ENCODE measurements at places on chromosomes 1 and 21.

DNA sequence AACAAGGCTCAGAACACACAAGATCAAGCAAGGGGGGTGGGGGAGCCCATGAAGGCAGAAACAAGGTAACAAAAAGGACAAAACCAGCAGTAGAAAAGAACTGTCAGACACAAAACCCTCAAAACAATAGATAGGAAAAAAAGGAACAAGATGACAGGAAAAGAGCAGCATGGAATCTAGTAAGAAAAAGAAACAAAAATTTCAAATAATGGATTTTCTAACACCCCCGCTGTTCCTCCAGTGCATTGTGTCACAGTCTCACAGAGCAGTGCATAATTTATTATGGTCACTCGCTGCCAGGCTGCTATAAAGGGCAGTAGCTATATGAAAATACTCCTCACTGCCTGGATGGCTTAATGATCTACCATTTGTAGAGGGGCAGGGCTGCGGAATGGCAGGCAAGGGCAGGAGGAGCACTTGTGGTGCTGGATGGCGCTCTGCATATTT, 567.9 kb downstream of the DPYD start:
- DNase-seq = no peak

GRCh38 chr1:58304346-58304975, 242.1 kb downstream of the OMA1 start:
- no peak for DNase-seq

GRCh38 chr21:39537571-39537970, 75.2 kb upstream of the B3GALT5 start:
- DNase-seq = no peak

DNA sequence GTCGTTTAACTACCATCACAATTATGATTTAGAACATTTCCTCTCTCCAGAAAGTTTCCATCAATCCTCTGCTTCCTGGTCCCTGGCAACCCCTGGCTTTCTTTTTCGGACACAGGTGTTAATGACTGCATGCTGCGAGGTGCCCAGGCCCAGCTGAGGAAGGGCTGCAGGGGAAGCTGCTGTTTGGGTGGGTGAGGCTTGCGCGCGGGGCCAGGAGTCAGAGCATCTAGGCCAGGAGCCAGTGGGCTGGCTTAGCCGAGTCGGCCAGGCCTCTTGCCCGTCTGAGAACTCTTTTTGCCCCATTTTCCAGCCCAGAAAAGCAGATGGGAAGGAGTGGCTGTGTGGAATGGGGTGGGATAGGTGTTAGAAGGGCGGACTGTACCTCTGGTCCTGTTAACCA, 51.5 kb downstream of the NAV1 start:
- no peak for DNase-seq

GRCh38 chr21:33655588-33656221, 13.4 kb downstream of the ITSN1 start:
- DNase-seq = no peak

DNA sequence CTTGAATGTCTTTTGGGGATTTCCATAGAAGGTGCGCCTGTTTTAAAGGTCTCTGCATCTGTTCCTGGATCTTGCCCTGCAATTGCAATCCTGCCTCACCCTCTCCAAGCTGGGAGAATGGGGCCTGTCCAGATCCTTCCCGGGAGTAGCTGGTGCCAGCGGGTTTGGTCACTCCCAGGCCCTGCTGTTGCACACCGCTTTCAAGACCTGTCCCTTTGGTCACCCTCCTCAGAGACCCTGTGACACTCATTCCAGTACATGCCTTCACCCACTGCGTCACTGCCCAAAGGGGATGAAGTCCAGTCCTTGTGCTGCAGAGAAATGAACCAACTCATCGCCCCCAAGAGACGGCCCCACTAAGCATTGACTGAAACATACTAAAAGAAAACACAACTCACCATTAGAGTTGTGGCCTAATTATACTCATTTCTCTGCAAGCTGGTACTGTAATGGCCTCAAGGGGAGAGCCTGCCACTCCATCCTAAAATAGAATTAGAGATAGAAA, 1.9 kb upstream of the IRF2BP2 start:
- peak; percentile 24 for DNase-seq

- DNase-seq = no peak
These were observed 75.8 kb upstream of the ZNF678 start for GRCh38 chr1:227487606-227488005.

GRCh38 chr1:216531263-216532239, 108.3 kb upstream of the USH2A start:
- no peak for DNase-seq

DNA sequence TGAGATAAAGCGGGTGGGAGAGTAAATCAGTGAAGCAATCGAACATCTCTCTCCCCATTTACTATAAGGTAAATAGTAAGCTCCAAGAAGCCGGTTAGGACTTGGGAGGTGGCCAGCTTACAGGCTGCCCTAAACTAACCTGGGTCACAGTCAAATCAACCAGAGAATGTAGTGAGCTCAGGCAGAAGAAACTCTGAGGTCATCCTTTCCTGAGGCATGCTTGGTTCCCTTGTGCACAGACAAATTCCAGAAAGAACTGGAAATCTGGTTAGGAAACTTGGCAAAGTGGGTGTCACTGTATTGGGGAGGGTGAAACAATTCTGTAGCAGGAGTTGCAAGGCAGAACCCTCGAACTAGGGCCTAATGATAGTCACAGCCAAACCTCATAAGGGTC, 72.5 kb downstream of the NTMT2 start:
- no peak for DNase-seq

- no peak for DNase-seq
These were observed 2.5 kb upstream of the PADI6 start for GRCh38 chr1:17369466-17369865.

DNA sequence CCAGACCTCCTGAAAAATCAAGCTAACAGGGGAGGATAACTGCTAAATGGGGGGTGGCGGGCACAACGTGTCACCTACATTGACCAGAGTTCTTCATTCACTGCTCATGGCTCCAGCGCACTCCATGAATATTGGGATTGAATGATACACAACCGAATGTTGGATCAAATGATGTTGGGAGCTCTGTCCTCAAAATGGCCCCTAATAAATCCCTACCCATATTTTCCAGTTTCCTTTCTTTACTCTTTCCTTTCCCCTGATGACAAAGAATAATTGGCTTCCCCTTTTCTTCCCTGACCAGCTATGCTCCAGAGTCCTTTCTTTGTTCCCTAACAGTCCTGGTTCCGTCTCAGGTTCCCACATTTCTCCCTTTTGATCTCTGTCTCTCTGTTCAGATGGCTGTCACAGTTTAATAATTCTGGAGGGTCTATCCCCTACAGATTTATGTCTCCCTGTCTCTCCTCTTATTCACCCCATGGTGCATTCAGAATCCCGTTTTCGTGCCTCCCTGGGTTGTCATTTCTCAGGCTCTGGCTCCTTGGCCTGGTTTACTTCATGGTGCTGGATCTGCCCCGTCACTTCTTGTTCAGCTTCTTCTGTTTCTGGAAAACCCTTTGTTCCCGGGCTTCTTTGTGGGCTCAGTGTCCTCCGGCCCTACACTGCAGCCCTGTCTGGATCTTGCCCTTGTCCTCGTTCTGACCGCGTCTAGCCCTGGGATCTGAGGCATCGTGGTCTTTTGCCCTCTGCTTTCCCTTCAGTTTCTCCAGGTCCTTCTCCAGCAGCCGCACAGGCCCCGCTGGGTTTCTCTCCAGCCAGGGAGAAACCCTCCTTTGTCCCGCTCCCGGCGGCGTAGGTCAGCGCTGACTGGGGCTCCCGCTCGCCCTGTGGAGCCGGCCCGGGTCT, 78.3 kb downstream of the NDUFS5 start:
- DNase-seq = peak; percentile 55

- no peak for DNase-seq
These were observed 33.0 kb upstream of the IFI44L start for GRCh38 chr1:78587211-78587610.

GRCh38 chr1:67945733-67946374, 104.6 kb downstream of the DIRAS3 start:
- no peak for DNase-seq

DNA sequence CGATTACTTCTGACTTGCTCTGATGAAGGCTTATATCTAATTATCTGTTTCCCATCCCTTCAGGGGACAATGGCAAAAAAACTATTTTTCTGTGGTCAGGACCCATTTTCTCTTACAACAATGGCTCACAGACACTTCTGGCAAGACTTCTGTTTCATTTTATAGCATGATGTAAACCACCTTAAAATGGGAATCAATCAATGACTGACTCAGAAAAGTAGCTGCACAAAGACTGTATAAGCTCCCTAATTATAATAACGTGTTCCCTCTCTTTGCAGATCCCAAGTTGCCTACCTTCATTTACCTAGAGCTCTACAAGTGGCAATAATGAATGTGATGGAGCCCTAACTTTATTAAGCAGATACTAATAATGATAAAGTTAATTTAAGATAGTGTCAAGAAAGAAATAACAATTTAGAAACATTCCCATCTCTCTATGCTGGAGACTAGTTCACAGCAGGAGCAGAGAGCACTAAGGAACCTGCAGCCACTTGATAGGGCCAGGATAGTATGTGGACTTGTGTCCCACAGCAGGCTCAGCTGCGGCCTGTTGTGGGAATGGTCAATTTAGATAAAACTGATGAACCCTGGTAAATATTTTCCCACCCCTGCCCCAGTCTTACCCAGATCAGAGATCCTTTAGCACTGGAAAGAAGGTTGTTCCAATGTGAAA, 538 bp downstream of the GBP2 start:
- DNase-seq = no peak

DNA sequence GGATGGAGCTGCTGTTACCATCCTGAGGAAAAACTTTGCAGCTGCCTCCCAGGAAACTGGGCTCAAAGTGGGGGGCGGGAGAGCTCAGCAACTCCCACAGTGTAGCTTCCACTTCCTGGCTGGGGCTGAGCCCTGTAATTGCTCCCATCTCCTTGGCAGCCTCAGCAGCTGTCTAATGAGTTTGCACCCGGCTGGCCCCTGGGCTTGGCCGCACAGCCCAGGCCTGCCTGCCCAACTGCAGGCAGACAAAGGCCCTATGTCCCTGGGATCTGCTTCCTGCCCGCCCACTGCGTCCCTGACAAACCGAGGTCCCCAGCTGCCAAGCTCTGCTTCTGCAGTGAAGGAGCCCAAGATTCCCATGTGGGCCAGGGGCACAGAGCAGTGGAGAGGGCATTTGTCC, 30.1 kb downstream of the EDN2 start:
- no peak for DNase-seq

- no peak for DNase-seq
These were observed 43.4 kb downstream of the CDCP2 start for GRCh38 chr1:54109129-54110090.

GRCh38 chr1:156794506-156795373, 21.9 kb downstream of the SH2D2A start:
- no peak for DNase-seq

All from WTC11 (cell line).